ENCODE measurements at places on chromosomes 5 and 9. TPM values are rescaled to one million over a fixed set of nuclear protein-coding genes. Genes with fewer than 3 reads are reported as not detected.

- no peak for DNase-seq
Observed at GRCh38 chr5:139251281-139251687, 42.3 kb upstream of the MATR3 start.

NKD2 gene
- polyA plus RNA-seq, result not detected

- DNase-seq, result peak; percentile 66
Observed at GRCh38 chr5:153714798-153715197, 224.3 kb downstream of the GRIA1 start.

GRCh38 chr9:122036988-122037387, 56.1 kb downstream of the TTLL11 start:
- DNase-seq, result peak; percentile 73

GRCh38 chr9:13395156-13395555, 115.7 kb upstream of the MPDZ start:
- DNase-seq, result peak; percentile 50

CCNJL gene
- not detected for polyA plus RNA-seq

DNA sequence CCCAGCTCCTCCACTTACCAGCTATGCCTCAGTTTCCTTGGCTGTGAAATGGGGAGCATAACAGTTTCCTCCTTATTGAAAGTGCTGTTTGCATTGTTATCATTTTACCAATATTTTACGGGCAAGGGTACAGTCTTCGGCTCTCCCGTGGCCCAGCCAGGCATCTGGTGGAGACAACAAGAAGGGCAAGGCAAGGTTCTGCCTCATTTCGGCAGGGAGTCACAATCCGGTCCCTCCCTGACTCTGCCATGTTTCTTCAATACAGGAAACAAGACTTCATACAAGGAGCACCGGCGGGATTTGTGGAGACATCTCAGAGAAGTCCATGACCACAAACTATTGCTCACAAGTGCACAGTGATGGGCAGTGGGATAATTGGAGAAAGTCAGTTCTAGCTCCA, 174.0 kb downstream of the FGF18 start:
- DNase-seq, result no peak

DNA sequence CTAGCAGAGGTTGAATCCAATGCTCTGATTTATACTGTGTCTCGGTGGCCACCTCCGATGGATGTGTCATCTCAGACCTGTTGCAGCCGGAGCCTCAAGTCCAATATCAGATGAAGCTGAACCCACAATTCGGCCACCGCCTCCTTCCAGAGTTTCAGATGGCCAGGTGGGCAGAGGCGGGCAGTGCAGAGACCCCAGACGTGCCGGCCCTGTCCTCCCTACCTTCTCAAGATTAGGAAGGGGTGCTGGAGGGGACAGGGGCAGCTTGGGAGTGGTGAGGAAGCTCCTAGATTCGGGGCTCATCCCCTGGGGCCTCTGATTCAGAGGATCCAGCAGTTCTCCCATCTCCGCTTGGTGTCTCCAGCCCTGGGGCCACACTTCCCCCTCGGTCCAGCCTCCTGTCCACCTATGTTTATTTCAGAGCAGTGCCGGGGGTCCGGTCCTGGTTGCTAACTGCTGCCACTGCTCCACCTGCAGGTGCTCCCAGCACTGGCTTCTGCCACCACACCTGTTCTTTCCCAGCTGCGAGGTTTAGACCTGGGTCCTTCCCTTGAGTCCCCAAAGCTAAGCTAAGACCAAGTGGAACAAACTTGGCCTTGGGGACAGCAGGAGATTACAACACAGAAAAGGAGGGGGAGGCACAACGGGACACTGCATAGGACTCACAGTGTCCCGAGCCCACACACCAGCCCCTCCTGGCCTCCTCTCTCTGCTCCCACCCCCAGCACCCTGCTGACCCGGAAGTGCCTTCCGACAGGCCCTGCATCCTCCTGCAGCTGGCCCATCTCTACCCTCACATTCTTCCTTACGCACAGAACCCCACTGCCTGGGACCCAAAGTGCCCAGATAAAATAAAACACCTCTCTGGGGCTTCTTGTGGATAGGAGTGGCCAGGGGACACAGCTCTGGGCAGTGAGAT, 81.6 kb downstream of the NTNG2 start:
- DNase-seq, result peak; percentile 47
